ENCODE measurements at places on chromosomes 7 and 10. TPM values are rescaled to one million over a fixed set of nuclear protein-coding genes. Genes with fewer than 3 reads are reported as not detected.

GRCh38 chr7:122006687-122007086, 133.7 kb downstream of the PTPRZ1 start:
- DNase-seq, result no peak

DNA sequence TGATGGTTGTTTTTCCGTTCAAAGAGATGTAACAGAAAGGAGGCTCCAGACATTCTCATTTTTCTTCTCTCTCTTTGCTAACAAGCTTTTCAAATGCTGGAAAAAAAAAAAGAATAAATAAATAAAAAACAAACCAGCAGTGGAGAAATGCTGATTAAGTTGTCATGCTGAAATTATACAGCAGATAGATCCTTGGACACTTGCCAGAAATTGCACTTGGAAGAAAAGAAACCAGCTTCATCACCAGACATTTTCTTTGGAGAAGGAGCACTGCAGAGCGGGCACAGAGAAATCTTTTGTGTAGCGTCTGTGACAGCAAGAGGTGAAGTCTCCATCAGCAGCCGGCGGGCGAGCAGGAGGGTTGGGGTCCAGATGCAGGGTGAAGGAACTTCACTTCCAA, 55.8 kb downstream of the CLRN3 start:
- DNase-seq, result no peak

The OPN4 gene
- not detected for total RNA-seq

The SSC4D gene
- 0.84 TPM for total RNA-seq

The DYNC1I1 gene
- 12.0 TPM for total RNA-seq

The ITPRID1 gene
- total RNA-seq, result not detected

All from tibial nerve (tissue), 4 donors.